ENCODE measurements at places on chromosomes 5 and 9.

DNA sequence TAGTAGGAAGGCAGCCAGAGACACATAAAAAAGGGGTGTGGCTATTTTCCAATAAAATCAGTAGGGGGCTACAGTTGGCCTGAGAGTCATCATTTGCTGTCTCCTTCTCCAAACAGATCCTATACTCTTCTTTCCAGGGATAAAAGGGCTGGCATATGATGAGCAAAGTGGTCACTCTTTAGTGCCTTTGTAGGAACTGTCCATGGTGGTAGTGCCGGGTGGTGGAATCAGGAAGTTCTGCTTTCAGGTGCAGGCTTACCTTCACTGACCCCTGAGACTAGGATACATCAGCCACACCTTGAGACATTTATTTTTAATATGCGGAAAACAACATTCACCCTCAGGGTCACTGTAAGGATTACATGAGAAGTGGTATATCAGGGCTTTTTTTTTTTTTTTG lies 80.8 kb downstream of the ASTN2 start:
- DNase-seq, result no peak

- DNase-seq, result no peak
These were observed 129.7 kb upstream of the HAND1 start for GRCh38 chr5:154607746-154608145.

GRCh38 chr5:142643634-142644033 lies 42.3 kb downstream of the FGF1 start:
- DNase-seq, result no peak

DNA sequence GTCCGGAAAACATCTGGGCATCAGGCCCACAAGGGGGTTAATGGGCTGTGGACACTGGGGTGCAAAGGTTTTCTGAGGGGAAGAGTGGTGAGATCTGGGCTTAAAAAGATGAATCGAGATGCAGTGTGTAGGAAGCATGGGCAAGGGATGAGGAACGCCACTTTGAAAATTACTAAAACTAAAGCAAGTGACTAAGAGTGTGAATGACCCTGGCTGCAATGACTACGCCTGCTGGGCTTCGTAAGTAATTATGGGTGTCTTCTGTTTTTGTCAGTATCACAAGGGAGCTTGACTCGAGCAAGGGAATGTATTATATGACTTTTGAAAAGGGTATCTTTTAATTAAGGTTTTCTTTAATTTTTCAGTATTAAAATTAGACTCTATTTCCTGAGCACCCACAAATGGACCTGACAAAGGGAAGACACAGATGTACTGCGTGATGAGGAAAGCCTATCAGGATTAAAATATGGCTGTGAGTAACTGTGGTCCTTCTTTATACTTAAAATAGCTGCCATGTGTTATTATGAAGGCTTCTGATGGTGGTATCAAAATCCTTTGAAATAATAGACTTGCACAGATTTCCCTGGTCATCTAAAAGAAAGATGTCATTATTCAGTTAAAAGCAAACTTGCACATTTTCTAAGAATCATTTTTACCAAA lies 4.2 kb downstream of the CTXN3 start:
- no peak for DNase-seq

DNA sequence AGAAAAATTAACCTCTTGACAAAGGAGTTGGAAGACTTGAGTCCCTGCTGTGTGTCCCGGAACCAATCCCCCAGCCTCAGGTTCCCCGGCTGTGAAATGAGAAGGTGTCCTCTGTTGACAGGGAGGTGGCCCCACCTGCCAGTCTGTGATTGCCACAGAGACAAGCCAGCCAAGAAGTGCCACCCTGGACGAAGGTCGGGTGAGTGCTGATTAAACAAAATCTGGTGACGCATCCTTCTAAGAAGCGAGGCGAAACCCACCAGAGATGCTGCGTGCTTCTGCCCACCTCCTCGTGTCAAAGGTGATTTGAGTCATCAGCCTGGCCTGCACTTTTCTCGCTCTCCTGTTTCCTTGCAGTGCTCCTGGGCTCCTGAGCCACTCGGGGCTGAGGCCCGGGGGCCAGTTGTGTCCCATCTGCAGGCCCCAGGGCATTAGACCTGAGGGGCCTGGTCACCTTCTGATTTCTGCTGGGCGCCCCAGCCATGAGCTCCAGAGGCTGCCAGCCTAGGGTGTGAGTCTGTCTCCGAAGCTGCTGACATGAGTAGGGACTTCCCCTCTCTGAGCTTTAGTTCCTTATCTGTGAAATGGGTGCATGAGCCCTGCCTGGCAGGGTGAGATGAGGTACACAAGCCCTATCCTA lies 28.7 kb downstream of the NEK6 start:
- DNase-seq, result no peak

GRCh38 chr9:14111696-14112095 lies 202.2 kb downstream of the NFIB start:
- DNase-seq, result no peak

DNA sequence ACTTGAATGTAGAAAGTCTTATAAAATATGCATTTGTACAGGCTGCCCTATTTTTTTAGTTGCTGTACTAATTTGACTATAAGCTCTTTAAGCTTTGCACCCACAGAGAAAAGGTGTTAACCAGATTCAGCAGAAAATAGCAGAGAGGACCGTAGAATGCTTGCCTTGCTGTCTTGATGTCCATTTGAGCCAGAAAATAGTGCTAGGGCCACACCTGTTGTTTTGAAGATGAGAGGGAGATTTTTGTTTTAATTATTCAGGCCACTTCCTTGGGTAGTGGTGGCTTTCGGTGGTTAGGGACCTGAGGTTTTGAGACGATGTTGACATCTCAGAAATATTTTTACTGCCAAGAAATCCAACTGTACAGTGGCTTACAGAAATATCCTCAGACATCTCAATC lies 196.0 kb downstream of the SPATA31D1 start:
- no peak for DNase-seq

Measured in forelimb muscle (tissue), 1 donor.